Activated gamma-delta T cell treated with anti-CD3 and anti-CD28 coated beads, Interleukin-2, amount 50 U/mL, for 16 hours (primary cell): ENCODE measurements at places on chromosomes 4 and X.

DNA sequence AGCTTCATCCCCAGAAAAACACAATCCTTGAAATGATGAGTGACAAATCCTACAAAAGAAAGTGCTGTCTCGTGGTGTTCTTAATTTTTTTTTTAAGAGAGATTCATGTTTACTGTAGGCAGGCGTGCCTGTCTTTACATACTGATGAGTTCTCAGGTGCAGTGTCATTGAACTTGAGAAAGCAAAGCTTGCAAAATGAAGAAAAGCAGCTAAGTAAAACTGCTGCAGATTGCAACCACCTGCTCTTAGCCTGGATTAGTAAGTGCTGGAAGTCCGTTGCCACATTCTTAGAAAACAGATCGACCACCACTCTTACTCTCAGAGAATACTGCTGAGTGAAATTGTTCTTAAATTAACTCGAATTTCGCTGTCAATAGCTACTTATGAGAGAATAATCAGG lies 854.6 kb downstream of the TRIML1 start:
- DNase-seq = no peak

GRCh38 chr4:113435893-113436292 lies 325.6 kb downstream of the CAMK2D start:
- DNase-seq = no peak

- DNase-seq = no peak
Observed at GRCh38 chr4:100907465-100908454, 389.9 kb upstream of the EMCN start.

- no peak for DNase-seq
Observed at GRCh38 chr4:53490965-53491622, 100.2 kb downstream of the LNX1 start.

- DNase-seq = no peak
Observed at GRCh38 chrX:53713987-53714579, 27.6 kb upstream of the HUWE1 start.

DNA sequence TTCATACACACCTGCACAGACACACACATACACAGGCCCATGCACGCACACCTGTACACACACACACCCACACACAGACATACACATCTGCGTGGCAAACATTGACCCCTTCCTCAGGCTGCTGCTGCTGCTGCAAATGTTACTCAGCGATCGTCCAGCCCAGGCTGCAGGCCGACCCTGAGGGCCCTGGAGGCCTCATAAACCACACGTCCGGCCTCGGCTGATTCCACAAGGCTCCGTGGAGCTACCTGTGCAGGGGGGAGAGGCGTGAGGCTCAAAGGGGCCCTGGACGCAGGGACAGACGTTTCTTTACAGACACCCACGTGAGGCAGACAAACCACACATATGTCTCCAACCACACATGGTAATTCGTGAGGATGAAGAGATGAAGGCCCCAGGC lies 53.9 kb upstream of the PPP2R3B start:
- DNase-seq = no peak

DNA sequence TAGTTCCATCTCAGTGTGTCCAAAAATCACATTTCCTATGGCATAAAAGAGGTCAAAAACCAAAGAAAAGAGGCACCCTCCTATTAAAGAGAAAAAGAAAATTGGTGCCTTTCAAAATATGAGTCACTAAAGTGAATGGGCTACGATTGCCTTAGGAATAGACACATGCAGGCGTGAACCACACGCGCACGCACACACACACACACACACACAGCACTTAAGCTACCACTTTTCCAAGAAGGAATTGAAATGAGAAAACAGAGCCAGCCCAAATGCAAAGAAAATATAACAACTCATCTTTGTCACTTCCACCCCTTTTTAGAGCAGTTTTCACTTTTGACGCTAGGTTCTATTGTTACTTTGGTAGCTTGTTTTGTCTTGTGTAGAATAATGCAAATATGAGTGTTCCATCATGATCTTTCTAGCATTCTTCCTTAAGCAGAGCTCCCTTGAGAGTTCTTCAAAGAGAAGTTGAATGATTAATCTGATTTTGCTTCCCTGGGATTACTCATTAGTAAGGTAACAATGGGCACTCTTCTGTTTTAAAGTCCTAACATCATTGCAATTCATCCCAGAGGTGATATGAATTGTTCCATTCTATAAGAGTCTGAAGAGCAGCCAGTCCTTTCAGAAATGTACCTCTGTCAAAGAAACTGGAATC lies 239.2 kb upstream of the GNPDA2 start:
- no peak for DNase-seq

DNA sequence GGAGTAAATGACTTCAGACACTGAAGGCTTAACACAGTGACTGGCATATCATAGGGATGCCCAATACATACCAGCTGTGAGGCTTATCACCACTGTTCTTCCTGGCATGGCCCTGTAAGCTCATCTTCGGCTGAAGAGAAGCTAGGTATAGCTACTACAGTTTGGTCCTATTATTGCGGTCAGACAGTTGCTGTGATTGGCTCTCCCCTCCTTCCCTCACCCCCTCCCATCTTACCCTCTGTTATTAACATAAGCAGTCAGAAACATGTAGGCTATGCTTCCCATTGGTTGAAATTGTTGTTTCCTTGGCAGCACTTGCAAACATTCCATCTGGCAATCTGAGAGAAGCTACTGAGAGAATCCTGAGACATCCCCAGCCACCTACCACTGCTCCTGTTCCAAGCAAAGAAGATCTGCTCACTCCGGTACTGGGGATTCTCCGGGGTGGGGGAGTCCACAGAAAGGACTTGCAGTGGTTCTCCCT lies at the start of gene AKAP14:
Gene AKAP14 (plus strand): TSS at position 51 of the 484 bp plus-strand sequence. CDS start 7,331 bp downstream, outside the sequence.
- no peak for DNase-seq

- no peak for DNase-seq
Observed at GRCh38 chr4:135949931-135950330, 1582.4 kb downstream of the PCDH18 start.
